8988T (cell line): ENCODE measurements at places on chromosomes 16 and 17.

GRCh38 chr17:74754832-74755231 lies 6.4 kb downstream of the NHERF1 start:
- no peak for DNase-seq

DNA sequence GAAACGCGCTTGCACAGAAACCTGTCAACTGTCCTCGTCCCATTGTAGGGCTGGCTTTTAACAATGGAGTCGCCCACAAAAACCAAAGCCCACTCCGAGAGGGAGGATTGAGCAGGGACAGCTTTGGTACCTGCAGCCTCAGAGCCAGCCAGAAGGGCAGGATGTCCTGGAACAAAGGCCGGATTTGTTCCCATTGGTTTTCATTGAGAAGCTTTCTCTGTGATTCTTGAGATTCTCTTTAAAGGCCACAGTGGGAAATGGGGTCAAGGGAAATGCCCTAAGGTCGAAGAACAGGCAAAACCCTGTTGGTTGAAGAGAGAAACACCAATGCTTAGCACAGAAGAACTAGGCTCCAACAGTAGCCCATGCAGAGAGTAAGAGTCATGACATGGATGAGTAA lies 65.4 kb downstream of the C16orf78 start:
- DNase-seq, result no peak

GRCh38 chr16:49621241-49622083 lies 234.4 kb downstream of the ZNF423 start:
- DNase-seq, result peak; percentile 11

GRCh38 chr17:66826856-66827255 lies 8.1 kb upstream of the CACNG5 start:
- DNase-seq, result no peak

DNA sequence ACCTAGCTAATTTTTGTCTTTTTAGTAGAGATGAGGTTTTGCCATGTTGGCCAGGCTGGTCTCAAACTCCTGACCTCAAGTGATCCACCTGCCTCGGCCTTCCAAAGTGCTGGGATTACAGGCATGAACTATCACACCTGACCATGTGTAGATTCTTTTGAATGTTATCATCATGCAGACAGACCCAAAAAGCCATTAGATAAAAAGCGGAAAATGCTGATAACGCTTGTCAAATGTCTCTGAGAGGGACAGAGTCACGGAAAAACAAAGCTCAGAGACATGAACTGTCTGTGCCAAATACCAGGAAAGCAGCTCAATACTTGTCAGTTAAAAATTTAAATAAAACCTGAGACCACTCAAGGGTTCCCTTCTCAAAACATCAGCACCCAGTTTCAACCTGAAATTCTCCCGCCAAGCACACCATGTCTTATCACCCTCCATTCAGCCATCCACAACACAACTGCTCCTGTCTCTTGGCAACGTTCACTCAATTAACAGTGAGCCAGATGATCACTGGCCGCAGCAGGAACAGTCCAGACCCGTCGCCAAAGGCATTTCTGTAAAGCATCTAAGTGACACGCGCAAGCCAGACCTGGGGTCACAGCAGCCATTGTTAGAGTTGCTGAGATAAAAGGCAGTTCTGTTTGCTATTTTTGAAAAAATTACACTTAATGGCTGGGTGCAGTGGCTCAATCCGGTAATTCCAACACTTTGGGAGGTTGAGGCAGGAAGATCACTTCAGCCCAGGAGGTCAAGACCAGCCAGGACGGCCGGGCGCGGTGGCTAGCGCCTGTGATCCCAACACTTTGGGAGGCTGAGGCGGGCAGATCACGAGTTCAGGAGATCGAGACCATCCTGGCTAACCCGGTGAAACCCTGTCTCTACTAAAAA lies 29.7 kb downstream of the FANCA start:
- DNase-seq, result no peak

DNA sequence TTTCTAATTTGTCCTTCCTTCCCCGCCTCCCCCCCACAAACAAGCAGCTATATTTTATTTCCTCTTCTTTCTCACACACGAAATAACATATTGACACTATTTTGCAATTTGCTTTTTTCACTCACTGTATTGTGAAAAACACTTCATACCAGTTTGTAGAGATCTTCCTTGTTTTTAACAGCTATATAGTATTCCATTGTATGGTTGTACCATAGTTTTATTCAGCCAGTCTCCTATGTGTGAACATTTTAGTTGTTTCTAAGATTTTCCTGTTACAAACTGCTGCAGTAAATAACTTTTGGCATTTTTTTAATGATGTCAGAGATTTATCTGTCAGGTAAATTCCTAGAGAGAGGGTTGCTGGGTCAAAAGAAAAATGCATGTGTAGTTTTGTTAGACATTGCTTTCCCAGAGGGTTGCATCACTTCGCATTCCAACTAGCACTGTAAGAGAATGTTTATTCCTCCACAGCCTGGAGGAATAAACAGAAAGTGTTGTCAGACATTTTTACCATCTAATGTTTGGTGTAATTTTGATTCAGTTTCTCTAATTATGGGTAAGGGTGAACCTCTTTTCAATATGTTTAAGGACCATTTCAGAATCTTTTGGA lies 101.2 kb downstream of the MRTFB start:
- no peak for DNase-seq

DNA sequence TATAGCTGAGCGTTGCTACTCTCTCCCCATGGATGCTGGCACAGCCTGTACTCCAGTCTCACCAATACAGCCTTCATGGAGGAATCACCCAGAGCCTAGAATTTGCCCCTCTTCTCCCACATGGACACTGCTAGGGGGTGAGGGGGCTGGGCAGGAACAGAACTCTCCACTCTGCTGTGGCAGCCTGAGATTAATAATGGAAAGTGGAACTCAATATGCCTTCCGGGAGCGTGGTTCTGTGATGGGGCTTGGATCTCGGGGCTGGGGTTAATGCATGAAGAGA lies 1.2 kb downstream of the SLC9A5 start:
- DNase-seq, result no peak

DNA sequence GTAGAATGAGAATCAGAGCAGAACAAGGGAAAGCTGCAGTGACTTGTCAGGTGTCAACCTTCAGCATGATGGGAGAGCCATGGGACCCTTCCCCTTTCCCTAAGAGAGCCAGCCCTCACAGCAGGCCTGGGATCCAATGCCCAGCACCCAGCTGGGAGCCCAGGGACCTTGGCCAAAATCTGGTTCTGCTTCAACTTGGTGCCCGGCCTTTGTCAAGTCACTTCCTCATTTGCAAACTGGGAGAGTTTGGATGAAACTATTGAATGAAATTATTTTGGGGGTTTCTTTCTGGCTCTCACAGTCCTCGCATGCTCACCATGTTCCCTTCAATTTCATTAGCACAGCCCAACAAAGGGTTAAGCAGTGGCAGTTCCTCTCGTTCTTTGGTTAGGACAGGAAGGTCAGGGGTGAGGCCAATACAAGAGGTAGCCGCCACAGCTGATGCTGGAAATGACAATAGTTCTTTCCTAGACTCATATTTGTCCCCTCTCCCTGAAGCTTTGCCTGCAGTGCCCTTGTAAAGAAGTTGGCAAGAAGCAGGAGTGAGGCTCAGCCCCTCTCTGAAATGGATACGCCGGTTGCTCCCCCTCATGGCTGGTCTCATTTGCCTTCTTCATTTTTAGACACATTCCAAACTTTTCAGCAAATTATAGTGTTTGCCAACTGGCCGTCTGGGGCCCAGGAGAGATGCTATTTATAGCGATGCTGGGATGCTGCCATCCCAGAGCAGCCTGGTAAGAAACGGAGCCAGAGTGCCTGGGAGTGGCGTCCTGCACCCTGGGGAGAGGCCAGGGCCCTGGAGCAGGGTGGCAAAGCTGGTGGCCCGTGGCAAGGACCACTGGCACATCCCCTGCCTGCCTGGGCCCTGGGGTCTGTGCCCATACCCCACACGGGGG lies 34.5 kb upstream of the MEOX1 start:
- no peak for DNase-seq

DNA sequence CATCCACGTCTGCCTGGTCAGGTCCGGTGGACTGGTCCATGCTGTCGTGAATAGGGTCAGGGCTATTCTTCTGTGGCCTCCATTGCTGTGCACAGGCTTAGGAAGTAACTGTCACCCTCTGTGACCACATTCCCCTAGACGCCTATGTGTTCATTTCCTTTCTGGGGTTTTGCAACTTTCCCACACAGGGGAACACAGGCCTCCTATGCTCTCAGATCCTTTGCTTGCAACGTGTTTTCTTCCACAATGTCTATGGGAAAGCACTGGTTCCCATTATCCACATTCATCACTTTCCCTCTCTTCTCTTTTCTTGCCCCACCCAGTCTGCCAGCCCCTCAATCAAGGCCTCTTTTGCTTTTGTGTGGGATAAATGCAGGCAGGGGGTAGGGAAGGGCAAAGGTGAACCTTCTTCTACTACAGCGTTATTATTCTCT lies 43.2 kb upstream of the DNAJA2 start:
- DNase-seq, result no peak

DNA sequence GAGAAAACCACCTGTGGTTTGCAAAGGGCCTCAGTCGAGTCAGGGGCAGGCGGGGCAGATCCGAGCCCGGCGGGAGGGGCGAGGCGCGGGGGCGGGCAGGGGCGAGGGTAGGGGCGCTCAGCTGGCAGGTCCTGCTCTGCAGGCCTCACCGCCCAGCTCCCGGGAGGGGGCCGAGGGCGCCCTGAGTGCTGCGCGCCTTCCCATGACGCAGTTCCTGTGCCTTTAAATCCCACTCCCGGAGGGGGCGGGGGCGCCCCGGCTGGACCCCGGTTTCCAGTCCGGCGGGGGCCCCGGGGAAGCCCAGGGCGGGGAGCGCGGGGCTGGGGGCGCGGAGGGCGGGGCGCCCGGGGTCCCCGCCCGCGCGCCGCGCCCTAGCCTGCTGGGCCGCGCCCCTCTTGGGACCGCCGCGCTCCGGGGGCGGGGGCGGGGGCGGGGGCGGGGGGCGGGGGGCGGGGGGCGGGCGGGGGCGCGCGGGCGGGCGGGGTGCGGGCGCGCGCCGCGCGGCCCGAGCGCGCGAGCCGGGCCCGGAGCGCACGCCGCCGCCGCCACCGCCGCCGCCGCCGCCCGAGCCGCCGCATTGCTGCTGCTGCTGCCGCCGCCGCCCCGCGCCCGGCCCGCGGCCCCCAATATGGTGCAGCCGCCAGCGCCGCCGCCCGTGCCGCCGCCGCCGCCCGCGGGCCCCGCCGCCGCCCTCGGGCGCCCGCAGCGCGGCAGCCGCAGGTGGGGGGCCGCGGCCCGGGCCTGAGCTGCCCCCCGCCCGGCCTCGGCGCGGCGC lies at the start of gene JPH3:
Gene JPH3, plus strand, starts transcription at position 508 of the 775 bp plus-strand sequence. CDS start 639 bp downstream, outside the sequence.
- DNase-seq, result peak; percentile 96

DNA sequence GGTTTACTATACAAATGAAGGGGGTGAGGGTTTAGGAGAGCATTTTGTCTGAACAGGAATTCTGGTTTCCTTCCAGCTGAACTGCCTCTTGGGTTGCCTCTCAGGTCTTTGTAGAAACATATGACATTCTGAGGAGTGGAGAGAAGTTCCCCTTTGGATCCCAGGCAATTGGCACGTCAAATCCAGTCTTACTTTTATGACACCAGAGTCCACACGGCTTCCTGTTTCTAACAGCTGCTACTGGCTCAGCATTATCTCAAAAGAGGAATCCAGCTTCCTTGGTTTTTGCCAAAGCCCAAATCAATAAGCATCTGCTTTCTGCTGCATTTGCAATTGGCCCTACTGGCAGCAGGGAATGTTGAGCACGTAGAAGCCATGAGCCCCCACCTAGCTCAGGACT lies 97.6 kb upstream of the FAM20A start:
- DNase-seq, result no peak

DNA sequence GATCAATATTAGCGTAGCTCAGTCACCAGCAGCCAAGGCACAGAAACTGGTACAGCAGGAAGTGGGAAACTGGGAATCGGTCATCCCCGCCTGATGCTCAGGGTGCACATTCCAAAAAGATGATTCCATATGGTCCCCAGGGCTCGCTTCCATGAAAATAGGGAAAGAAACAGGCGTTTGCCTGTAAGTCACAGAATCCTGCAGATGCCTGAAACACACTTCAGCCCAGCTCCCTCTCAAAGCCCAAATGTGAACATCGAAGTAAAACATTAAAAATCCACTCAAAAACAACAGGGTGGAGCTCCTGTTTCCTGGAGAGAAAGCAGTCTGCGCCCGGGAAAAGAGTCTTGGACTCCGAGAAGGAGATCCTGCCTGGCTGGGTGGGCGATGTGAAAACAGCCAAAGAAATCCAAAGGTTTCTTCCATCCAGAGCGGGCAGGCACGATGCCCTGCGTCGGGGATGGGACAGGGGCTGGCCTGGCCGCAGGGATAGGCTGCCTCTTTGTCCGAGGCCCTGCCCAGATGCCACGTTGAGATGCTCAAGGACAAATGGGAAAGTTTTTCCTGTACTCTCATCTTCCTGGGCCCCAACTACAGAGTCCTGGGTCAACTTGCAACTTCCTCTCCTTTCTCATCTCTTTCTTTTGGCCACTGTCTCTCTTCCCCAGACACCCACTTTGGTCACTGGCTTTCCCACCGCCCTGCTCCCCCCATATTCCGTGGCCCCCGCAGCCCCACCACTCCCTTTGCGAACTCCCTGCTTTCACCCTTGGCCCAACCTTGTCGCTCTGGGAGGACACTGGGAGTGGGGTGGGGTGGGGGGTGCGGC lies 743 bp downstream of the WIPI1 start:
- peak; percentile 41 for DNase-seq

DNA sequence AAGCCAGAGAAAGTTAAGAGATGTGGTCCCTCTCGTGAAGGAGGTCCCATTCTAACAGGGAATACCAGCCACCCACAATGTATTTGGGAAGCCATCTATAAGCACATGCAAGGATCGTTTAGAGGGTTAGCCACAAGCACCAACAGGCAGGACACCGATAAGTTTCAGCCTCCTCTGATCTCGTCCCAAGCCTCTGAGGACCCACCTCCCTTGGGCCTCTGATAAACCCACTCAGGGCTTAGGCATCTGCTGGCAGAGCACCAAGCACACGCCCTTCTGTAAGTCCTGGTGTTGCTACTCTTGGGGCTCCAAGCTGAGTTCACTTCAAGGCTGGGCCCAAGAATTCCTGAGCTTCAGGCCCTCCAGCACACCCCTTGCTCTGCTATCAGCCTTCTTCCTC lies 5.4 kb upstream of the PNPO start:
- peak; percentile 70 for DNase-seq

DNA sequence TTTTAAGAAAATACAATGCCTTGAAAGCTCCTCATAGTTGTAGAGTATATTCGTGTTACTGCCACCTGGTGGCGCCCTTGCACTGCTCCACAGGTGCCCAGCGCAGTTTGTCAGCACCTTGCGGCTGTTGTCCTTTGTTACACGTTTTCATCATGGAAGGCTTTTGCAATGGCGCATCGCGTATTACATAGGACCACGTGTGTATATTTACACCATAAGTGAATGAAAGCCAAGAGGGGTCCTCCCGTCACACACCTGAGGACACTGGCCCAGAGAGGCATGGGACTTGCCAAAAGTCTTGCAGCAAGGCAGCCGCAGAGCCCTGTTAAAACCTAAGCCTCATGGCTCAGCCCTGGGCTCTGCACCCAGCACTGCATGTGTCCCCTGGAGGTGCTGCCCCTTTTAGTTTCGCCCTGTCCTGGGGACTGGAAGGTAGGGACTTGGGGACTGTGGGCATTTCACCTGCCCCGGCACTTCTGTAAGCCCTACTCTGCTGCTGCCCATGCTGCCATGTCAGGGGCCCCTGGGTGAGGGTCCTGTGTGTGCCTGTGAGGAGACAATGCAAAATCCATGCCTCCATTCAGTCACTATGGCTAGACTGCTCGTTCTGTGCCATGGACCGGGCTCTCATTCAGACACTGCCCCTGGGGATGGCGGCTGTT lies 24.3 kb downstream of the POLR3E start:
- DNase-seq, result peak; percentile 36

- no peak for DNase-seq
Measured at GRCh38 chr17:38789185-38789584, 10.2 kb downstream of the PIP4K2B start.
